Fibroblast of skin of left biceps (primary cell): ENCODE measurements at places on chromosomes 3 and 15.

DNA sequence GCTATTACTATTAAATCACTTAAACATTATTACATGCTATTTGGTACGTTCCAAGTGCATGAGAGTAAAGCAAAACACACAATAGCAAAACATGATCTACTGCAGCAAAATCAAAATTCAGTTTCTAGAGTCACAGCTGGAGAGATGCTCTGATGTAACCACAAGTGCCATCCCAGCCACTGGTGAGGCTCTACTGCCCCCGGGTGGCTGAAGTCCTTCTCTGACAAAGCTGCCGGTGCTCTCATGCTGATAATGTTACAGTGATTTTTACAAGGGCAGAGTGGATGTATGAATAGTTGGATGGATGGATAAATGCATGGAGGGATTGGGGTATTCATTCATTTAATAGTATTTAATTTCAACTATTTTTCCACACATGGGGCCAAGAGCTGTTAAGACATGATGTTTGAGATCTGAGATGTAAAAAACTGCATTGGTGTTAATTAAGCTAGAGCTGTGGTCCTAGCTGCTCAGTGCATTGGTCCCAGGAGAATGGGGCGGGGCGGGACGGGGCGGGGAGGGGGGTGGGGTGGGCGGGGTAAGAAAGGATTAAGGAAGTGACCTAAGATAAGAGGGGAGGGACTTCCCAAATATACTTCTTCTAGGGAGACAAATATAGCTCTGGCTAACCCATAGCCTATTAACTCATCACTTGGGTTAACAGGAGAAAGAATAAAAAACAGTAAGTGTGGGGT is 5.3 kb upstream of the SPESP1 start:
- peak; percentile 36 for DNase-seq

GRCh38 chr3:126349071-126349470 is 8.1 kb downstream of the KLF15 start:
- DNase-seq, result no peak

DNA sequence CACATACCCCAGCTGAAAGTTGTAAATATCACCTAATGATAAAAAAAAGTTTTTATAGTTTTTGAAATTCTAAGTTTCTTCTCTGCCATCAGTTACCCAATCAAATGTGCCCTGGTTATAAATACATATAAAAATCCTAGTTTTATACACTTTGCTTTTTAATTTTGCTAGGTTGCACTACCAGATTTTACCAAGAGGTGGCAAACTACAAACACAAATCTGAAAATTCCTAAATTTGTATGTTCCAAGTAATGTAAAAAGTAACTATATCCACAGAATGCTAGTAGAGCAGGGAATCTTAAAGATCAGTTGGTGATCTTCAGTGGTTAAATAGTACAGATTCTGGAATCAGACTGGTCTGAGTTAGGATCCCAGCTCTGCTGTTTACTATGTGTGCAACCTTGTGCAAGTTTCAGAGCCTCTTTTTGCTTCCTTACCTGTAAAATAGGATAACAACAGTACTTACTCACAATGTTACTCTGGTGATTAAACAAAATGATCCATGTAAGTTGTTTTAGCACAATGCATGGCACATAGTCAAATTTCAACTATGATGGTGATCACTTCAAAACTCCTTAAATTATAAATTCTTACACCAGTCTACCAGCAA is 11.0 kb downstream of the TRPM7 start:
- DNase-seq, result peak; percentile 25

DNA sequence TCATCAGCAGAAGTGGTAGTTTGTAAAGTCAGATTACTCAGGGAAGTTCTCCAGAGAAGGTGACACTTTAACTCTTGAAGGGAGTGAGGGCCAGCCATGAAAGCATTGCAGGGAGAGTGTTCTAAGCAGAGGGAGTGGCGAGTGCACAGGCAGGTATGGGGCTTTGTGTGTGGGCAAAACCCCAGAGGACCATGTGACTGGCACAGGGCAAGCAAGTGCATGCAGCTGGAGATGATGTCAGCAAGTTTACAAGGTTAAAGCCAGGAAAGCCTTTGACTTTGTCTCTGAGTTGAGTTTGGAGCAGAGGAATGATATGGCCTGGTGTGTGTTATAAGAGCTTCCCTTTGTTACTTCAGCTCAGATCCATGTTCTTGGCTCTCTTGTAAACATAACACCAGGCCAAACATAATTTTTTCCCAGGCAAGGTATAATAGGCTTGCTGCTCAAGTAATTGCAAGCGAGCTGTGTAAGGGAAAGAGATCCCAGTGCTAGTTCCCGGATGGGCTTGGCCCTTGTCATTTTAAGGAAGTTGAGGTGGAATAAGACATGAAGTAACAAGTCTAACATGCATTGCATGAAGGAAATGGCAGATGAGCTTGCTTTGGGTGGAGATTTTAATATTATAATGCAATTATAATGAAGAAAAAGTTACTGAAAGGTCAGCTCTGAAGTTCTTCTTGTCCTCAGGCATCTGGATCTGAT is 341.1 kb upstream of the LRRC3B start:
- no peak for DNase-seq

- no peak for DNase-seq
These were observed 2.0 kb upstream of the HYAL2 start for GRCh38 chr3:50324351-50325112.

- no peak for DNase-seq
These were observed 250.8 kb upstream of the THBS1 start for GRCh38 chr15:39330061-39330460.

- DNase-seq, result no peak
These were observed 2.6 kb downstream of the CACNA1D start for GRCh38 chr3:53496984-53497383.

- DNase-seq, result peak; percentile 13
These were observed 1.3 kb downstream of the ZNF445 start for GRCh38 chr3:44476181-44476611.

GRCh38 chr3:111851511-111851954 is 7.5 kb upstream of the PHLDB2 start:
- DNase-seq, result peak; percentile 82

DNA sequence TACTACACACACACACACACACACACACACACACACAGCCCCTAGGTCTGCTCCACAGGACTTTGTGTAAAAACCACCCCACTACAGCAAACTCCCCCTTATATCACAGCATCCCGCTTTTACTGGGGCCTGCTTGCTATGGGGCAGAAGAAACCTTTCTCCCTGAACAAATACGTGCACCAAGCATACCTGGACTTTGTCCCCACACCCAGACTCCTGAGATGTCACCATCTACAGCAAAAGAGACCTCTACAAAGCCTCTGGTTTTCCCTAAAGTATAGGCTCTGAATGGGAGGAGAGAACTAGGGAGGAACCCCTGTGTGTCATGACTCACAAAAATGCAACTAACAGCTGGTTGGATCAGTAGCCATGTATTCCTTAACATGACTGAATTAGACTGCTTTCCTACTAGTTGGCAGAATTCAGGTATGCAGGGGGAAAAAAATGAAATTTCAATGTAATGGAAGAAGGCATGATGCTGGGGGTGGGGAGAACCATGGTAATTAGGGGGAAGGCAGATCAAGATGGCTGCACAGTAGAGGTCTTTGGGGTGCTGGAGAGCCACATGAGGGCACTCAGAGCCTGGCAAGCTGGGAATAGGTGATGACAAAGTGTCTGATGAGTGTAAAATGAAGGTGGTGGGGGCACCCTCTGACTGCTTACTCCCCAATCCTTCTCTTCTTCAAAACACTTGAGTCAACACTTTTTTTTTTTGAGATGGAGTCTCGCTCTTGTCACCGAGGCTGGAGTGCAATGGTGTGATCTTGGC is 45.9 kb downstream of the DAPK2 start:
- no peak for DNase-seq

DNA sequence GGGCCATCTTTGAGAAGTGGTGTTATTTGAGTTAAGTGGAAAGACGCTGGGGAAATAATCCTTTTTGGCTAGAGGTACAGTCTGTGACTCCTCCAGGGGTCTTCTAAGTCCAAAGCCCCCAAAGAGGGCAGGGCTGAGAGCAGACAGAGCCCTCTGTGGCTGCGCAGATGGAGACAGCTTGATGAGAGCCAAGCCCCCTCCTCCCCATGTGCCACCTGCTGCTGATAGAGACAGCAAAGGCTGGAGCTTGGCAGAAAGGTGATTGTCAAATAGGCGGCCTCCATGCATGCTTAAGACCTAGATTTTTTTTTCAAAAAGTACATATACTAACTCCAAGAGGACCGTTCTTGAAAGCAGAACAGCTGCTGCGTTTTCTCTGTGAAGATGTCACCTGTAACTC is 72.4 kb downstream of the CRYGS start:
- DNase-seq, result no peak

- no peak for DNase-seq
These were observed 2.4 kb upstream of the TMEM89 start for GRCh38 chr3:48623851-48624547.
